ENCODE measurements at places on chromosomes 12 and 14.

GRCh38 chr14:43410631-43411030 lies 1096.5 kb downstream of the FSCB start:
- DNase-seq, result no peak

DNA sequence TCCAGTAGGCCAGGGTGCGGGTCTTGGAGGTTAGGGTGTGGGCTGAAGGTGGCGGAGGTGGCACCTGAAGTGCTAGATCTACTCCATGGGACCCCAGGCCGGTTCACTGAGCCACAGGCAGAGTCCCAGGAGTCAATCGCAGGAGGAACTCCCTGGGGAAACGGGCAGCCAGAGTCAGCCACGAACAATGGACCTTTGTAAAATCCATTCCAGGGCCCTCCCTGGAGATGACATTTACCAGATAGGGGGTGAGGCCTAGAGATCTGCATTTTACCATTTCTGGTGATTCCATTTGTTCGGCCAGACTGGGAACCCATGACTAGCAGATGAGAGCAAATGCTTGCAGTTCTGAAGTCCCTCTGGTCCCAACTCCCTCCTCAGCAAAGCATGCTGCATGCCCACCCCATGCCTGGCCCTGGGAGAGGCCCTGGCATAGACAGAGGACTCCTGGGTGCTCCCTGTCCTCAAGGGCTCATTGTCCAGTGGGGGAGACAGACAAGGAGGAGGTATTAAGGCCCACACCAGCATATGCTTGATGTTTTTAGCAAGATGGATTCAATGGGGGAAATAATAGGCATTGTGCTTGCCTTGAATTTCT lies 115.5 kb downstream of the EML1 start:
- no peak for DNase-seq

GRCh38 chr14:52021957-52022600 lies 32.7 kb downstream of the RTRAF start:
- DNase-seq, result no peak

DNA sequence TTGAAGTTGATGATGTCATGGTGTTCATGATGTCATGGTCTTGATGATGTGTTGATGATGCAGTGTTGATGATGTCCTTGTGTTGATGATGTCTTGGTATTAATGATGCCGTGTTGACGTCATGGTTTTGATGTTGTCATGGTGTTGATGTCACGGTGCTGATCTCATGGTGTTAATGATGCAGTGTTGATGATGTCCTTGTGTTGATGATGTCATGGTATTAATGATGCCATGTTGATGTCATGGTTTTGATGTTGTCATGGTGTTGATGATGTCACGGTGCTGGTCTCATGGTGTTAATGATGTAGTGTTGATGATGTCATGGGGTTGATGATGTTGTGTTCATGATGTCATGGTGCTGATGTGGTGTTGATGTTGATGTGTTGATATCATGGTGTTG lies 48.0 kb upstream of the RIMBP2 start:
- no peak for DNase-seq

GRCh38 chr12:8941691-8942478 lies 7.6 kb downstream of the M6PR start:
- no peak for DNase-seq

- no peak for DNase-seq
These were observed 36.2 kb downstream of the APOBEC1 start for GRCh38 chr12:7629465-7629864.

- no peak for DNase-seq
These were observed 10.0 kb upstream of the CLEC7A start for GRCh38 chr12:10140001-10140400.

- peak; percentile 7 for DNase-seq
These were observed 63.2 kb upstream of the TMX1 start for GRCh38 chr14:51176839-51177238.

DNA sequence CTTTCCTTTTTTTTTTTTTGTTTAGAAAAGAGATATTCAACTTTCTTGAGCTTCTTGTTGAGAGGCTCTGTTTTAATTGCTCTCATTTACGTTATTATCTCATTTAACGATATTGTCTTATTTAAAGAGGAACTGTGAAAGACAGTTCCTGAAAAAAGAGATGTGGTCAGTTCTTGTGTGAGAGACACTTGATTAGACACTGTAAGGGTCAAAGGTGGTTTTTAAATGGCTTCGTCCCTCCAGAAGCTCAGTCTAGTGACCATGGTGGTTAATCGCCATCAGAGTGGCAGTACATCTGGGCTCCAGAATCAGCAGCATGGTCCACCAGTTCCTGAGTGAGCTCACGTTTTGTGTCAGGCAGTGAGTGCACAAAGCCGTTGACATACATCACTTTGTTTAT lies 57.9 kb upstream of the KCNA5 start:
- DNase-seq, result no peak

- DNase-seq, result no peak
These were observed 37.4 kb downstream of the HSPB8 start for GRCh38 chr12:119216084-119216483.

DNA sequence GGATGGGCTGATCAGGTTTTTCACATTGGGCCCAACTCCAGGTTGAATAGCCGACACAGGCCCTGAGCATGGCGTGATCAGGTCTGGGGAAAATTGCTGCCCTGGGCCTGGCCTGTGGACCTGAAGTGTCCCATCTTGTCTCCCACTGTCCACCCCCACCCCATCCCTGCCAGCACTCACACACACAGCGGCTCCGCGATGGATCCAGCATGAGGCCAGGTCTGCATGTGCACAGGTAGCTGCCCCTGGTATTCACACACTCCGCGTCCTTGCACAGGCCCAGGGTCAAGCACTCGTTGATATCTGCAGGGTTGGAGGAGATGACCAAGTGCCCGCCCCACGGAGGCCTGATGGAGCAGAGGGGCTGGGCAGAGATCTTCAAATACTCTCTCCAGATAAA lies 38.7 kb downstream of the ISCA2 start:
- no peak for DNase-seq

- DNase-seq, result peak; percentile 99
These were observed 343 bp upstream of the NOVA1 start for GRCh38 chr14:26598081-26598671.

DNA sequence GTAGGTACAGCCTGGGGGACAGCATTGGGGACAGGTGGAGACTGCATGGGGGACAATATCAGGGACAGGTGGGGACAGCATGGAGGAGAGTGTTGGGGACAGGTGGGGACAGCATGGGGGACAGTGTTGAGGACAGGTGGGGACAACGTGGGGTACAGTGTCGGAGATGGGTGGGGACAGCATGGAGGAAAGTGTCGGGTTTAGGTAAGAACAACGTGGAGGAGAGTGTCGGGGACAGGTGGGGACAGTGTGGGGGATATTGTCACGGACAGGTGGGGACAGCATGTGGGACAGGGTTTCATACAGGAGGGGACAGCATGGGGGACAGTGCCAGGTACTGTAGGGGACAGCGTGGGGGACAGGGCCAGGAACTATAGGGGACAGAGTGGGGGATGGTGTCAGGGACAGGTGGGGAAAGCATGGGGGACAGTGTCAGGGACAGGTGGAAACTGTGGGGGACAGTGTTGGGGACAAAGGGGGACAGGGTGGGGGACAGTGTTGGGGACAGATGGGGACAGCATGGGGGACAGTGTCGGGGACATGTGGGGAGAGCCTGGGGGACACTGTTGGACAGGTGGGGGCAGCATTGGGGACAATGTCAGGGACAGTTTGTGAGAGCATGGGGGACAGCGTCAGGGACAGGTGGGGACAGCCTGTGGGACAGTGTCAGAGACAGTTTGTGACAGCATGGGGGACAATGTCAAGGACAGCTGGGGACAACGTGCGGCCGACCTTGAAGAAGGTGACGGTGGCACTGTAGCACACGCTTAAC lies 213.1 kb downstream of the TMEM121 start:
- no peak for DNase-seq

DNA sequence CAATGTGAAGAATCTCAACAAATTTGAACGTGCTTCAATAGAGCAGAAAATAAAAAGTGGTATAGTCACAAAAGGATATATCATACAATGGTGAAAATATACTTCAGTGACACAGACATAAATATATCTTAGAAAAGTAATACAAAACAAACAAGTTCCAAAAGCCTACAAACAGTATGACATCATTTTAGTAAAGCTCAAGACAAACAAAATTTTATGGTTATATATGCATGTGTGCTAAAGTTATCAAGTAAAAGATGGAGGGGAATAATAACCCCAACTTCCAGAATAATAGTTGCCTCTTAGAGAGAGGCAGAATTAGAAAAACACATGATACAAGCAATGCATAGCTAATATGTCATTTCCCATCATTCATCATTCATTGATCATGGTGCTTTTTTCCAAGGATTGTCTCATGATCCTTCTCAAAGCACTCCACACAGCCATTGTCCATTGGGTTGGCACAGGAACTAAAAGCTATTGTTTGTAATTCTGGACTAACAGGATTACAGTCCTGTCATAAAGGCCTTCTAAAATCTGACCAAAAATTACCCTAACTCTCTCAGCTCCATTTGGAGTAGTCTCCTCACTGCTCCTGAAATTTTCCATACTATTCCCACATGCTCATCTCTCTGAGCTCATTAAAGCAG lies 59.5 kb downstream of the IFNG-AS1 start:
- DNase-seq, result no peak

GRCh38 chr12:8950702-8951478 lies 1.4 kb upstream of the M6PR start:
- no peak for DNase-seq

GRCh38 chr14:20732477-20732876 lies 13.2 kb upstream of the EDDM3A start:
- DNase-seq, result no peak

DNA sequence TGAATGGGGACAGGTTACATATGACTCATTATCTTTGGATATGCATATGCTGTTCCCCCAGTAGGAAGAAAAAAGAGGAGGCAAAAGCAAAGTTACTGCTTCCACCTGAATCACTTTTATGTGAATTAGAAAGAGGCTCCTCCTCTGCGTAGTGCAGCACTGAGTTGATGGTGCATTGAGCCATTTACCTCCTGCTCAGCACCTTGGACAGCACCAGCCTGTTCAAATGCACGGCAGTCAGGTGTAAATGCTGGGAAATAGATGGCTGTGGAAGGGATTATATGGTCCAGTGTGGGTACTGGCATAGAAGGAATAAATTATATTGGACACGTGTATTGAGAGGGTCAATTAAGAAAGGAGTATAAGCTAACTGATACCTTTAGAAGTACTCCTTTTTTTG lies 541.9 kb upstream of the SEL1L start:
- DNase-seq, result no peak

DNA sequence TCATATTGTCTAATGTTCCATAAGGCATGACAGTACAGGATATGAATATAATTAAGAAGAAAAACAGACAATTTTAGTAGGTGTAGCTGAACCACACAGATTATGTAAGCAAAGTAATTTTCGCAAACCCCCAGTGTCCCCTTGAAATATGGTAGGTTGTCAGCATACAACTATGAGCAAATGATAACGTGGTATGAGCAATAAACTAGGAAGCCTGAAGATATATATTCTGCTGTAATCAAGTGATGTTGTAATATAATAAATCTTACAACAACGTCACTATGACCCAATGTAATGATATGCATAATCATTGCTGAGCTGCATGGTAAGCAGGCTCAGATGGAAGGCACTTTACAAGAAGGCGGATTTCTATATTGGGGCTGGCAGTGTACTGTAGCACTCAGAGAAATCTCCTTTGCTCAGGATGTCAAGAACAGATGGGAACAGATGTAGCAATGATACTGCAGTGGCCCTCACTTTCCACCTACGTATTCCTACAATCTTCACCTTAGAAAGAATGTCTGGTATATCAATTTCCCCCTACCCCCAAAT lies 47.8 kb upstream of the MYF6 start:
- no peak for DNase-seq

DNA sequence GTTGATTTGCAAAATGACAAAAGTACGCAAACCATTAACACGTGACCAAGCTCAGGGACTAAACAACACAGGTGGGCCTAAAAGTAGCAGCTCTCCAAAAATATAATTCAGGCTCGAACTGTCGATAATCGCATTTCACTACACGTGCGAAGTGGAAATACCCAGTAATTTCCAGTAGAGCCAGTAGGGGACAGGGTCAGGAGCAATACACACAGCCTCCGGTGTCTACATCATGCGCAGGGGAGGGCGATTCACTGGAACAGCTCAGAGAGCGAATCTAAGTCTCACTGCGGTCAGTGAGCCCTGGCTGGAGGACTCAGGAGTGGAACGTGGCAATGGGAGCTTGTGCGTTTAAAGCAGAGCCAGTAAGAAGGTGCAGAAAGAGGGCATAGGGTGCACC lies 40.4 kb downstream of the SETD3 start:
- DNase-seq, result no peak

DNA sequence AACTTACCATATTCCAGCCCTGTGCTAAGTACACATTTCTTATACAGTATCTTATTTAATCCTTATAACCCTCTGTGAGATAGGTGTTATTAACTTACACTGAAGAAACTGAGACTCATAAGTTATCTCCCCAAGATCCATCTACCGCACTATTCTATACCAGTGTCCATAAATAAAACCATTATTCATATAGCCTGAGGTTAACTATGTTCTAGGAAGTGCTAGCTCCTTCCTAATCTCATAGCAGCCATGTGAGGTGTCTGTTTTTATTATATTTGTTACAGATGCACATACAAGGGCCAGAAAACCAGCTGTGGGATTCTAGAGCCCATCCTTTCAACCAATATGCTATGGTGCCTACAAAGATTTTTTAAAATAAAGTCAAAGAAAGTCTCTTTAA lies 100.3 kb upstream of the RAP1B start:
- no peak for DNase-seq

DNA sequence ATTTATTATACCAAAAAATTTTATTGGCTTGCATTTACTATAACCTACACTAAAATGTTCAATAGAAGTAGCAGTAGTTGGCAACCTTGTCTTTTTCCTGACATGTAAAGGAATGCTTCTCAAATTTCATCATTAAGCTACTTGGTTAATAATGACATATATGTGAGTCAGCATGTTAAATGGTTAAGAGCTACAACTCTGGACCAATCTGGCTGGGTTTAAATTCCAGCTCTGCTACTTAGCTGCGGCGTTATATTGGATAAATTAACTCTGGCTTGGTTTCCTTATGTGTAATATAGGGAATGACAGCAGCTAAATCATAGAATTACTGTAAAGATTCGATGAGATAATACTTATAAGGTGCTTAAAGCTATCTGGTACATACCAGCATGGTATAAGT lies 53.7 kb upstream of the OTOGL start:
- no peak for DNase-seq

GRCh38 chr14:97155320-97155719 lies 358.1 kb downstream of the VRK1 start:
- no peak for DNase-seq

GRCh38 chr12:41310367-41310766 lies 122.2 kb downstream of the PDZRN4 start:
- DNase-seq, result no peak

GRCh38 chr14:101007004-101007614 lies 103.6 kb upstream of the RTL1 start:
- DNase-seq, result no peak

Data from NCI-H2171 (cell line).